ENCODE measurements at places on chromosomes 2 and 18. TPM values are rescaled to one million over a fixed set of nuclear protein-coding genes. Genes with fewer than 3 reads are reported as not detected.

GFPT1 gene
- 30.0 TPM for total RNA-seq

FOXI3 gene
- total RNA-seq = not detected

RAX gene
- total RNA-seq = not detected

DHRS9 gene
- not detected for total RNA-seq

GALR1 gene
- not detected for total RNA-seq

ZNG1B gene
- total RNA-seq = 26.6 TPM

BOK gene
- 8.0 TPM for total RNA-seq

SPHKAP gene
- not detected for total RNA-seq

PMAIP1 gene
- total RNA-seq = 61.3 TPM

DYNAP gene
- not detected for total RNA-seq

DSG4 gene
- not detected for total RNA-seq

KCNIP3 gene
- total RNA-seq = 2.7 TPM

MRPL30 gene
- total RNA-seq = 37.9 TPM

MARCHF4 gene
- total RNA-seq = 1.4 TPM

SYT4 gene
- not detected for total RNA-seq

AMER3 gene
- not detected for total RNA-seq

MFSD2B gene
- not detected for total RNA-seq

SLC14A1 gene
- total RNA-seq = 22.7 TPM

PID1 gene
- total RNA-seq = 0.45 TPM

SCG2 gene
- 10.3 TPM for total RNA-seq

CIDEA gene
- total RNA-seq = not detected

GALNT13 gene
- total RNA-seq = 3.8 TPM

SGPP2 gene
- total RNA-seq = not detected

GPBAR1 gene
- not detected for total RNA-seq

YIPF4 gene
- total RNA-seq = 17.3 TPM

SPIRE1 gene
- total RNA-seq = 12.0 TPM

B4GALT6 gene
- 8.6 TPM for total RNA-seq

Measured in A375 (cell line).